Stimulated activated naive CD4-positive, alpha-beta T cell treated with Interleukin-2 at 50 U/mL for 16 hours (primary cell): ENCODE measurements at places on chromosomes 4 and X.

GRCh38 chr4:177109769-177110168 is 199.9 kb upstream of the NEIL3 start:
- DNase-seq = no peak

- no peak for DNase-seq
Observed at GRCh38 chr4:116389139-116389538, 696.2 kb downstream of the TRAM1L1 start.

DNA sequence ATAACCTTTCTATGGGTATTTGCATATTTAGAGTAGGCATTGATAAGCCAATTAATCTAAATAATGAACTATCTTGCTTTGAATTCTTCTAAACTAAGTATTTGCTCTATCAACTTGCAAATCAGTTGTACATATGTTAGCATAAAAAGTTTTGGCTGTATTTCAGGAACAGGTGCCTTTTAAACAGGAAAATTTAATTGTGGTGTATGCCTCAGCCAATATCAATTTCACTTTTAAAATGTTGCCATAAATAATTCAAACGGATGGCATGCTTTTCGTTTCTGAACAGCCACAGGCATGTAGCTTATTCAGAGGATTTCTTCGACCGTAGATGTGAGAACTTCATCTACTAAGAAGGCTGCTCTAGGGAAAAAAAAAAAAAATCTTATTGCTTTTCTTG is 99.9 kb downstream of the DCLK2 start:
- DNase-seq = no peak

DNA sequence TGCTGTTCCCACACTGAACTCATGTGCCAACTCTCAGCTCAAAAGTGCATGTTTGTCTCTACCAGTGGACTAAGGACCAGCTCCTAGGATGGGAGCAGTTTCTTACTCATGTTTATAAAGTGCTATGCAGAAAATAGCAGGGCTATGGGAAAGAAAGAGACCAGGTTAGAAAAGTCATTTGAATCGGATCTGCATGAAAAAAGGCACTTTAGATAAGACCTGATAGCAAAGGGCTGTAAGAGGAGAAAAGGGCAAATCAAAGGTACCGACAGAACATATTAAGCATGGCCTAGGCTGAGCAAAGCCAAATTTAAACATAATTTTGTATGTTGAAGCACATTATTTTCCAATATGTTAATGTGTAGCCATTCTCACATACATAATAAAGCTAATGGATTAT is 362.3 kb upstream of the ZFP42 start:
- no peak for DNase-seq

DNA sequence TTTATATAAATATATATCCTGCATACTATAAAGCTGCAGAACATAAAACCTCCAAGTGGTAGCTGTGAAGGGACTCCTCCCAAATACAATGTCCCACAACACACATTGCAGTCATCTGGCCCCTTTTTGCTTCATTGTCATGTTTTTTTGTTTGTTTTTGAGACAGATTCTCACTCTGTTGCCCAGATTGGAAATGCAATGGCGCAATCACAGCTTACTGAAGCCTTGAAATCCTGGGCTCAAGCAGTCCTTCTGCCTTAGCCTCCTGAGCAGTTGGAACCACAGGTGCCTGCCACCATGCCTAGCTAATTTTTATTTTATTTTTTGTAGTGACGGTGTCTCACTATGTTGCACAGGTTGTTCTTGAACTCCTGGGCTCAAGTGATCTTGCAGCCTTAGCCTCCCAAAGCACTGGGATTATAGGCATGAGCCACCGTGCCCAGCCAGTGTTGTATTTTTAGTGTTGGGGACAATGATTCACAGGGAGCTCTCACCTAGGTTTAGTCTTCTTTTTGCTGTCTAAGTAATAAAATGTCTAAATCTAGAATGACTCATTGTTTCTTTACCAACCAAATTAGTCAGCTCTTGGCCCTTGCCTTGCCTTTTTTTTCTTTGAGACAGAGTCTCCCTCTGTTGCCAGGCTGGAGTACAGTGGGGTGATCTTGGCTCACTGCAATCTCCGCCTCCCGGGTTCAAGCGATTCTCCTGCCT is 24.0 kb upstream of the XIAP start:
- DNase-seq = peak; percentile 6

- no peak for DNase-seq
Observed at GRCh38 chr4:95084584-95084983, 326.8 kb downstream of the BMPR1B start.

DNA sequence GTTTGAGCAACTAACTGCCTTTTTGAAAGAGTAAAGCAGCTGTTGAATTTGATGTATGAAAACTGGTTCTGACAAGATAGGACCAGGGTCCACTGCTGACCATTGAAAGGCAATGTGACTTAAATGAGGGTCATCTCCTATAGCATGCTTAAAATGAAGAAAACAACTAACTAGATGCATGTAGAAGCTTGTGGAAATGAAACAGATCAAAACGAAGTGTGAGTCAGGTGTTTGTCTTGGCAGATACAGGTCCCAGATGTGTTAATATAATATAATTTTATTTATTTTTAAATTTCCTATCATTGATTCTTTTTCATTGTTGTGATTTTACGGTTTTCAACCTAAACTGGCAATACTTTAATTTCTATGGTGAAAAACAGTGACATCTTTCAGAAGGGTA is 83.6 kb downstream of the ATOH1 start:
- no peak for DNase-seq

DNA sequence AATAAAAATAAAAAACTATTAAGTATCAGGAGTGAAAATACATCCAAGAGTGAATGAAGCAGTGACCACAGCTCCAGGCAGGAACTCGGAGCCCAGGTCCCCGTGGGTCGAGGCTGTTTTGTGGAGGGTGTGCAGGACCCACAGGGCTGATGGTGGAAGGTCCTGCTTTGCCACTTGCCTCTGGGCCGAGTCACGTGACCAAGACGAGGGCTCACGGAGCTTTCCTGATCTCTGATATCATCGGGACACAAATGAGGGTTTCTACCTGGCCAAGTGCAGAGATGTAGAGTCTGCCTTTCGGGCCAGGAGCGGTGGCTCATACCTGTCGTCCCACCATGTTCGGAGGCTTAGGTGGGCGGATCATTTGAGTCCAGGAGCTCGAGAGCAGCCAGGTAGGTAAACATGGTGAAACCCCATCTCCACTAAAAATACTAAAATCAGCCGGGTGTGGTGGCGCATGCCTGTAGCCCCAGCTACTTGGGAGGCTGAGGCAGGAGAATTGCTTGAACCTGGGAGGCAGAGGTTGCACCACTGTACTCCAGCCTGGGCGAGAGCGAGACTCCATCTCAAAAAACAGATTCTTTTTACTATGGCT is 7.2 kb downstream of the SLC25A6 start:
- no peak for DNase-seq

DNA sequence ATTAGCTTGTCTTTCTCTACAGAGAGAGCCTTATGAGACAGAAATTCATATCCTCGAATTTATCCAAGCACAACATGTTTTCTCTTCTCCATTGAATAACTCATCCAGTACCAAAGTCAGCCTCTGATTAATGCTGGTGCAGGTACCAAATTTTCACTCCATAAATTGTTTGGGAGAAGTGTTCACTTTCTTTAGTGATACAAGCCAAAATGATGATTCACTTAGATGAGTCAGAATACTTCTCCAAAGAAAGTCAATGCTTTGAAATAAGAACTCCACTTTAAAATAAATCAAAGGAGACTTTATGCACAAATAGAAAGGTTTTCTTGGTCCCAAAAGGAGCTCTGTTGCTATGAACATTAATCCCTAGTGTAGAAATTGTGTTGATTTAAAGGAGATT is 60.2 kb downstream of the MAOB start:
- no peak for DNase-seq

- DNase-seq = no peak
Observed at GRCh38 chr4:185657183-185657582, 121.9 kb upstream of the PDLIM3 start.

DNA sequence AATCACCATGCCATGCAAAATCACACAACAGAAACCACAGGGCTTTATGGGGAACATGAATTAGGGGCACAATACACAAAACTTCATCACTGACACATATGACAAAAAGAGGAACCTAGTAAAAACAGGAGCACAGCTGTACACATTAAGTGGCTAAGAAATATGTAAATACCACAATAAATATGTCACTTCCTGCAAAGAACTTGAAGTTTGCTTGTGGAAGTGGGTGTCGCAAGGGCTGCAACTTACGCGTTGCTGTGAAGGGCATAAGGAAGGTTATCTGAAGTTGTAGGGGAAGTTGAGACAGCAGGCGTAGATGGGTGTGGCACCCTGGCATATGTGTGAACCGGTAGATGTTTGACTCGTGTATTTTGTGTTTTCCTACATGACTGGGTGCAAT is 42.4 kb downstream of the CLCN4 start:
- no peak for DNase-seq
